ENCODE measurements at places on chromosomes 1 and 21.

GRCh38 chr21:45336535-45336810, 48.8 kb upstream of the POFUT2 start:
- DNase-seq = no peak

GRCh38 chr1:106700211-106700610, 356.3 kb upstream of the PRMT6 start:
- DNase-seq = peak; percentile 87

GRCh38 chr1:221855156-221855555, 113.3 kb upstream of the DUSP10 start:
- no peak for DNase-seq

GRCh38 chr1:182303778-182304177, 87.8 kb downstream of the GLUL start:
- DNase-seq = no peak

DNA sequence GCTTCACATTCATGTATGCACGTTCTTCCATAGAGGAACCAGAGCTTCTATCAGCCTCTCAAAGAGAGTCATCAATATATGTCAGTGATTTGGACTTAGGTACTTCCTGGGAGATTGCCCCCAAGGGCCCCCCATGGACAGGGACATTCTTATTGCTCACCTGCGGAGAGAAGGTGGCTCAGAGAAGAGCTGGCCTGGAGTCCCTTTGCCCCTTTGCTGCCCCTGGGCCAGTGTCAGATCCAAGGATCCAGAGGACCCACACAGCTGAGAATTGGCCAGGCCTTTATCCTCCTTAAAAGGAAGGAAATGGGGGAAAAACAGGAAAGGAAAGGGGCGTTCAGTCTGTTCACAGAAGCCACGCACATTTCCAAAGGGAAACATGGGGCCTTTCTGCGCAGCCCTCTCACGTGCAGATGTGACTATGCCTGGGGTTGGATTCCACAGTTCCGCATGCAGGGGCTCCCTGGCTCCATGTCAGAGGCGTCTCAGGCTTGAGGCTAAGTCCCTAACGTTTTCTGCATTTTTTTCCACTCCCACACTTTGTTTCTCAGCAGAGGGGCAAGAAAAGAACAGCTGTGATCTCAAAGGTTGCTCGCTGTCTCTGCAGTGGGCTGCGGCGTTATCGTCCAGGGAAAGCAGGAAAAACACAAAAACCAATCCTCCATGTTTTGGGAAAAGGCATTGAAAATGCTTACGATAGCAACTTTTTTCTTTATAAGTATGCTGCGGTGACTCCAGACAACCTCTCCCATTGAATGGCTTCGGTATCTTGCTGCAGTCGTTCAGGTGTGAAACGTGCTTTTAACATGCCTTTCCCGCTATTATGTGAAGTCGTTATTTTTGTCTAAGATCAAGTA, 5.9 kb downstream of the C1orf226 start:
- no peak for DNase-seq

GRCh38 chr1:117181630-117182041, 29.1 kb downstream of the VTCN1 start:
- no peak for DNase-seq

- peak; percentile 24 for DNase-seq
These were observed 38.2 kb downstream of the TNFSF4 start for GRCh38 chr1:173168941-173169340.

DNA sequence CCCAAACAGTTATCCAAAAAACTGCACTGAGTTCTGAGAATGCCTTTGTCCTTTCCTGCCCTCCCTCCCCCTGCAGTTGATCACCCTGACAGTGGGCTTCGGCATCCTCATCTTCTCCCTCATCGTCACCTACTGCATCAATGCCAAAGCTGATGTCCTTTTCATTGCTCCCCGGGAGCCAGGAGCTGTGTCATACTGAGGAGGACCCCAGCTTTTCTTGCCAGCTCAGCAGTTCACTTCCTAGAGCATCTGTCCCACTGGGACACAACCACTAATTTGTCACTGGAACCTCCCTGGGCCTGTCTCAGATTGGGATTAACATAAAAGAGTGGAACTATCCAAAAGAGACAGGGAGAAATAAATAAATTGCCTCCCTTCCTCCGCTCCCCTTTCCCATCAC, 8.8 kb upstream of the NHLH1 start:
- no peak for DNase-seq

- no peak for DNase-seq
These were observed 101.9 kb downstream of the RGS21 start for GRCh38 chr1:192418552-192419285.

GRCh38 chr1:20150326-20150705, 11.2 kb downstream of the PLA2G2F start:
- no peak for DNase-seq

- no peak for DNase-seq
These were observed 51.3 kb downstream of the SSBP3 start for GRCh38 chr1:54354899-54355298.

GRCh38 chr21:38401191-38401926, 96.9 kb downstream of the ERG start:
- no peak for DNase-seq

GRCh38 chr21:46025113-46025770, 43.7 kb downstream of the COL6A1 start:
- DNase-seq = no peak

- no peak for DNase-seq
These were observed 155.0 kb downstream of the PIGK start for GRCh38 chr1:77064246-77064645.

GRCh38 chr1:113057006-113057405, 16.0 kb upstream of the LRIG2 start:
- DNase-seq = no peak

- no peak for DNase-seq
These were observed 443.0 kb upstream of the RUNX1 start for GRCh38 chr21:35491920-35492678.

- DNase-seq = peak; percentile 75
These were observed 5.1 kb upstream of the VWA1 start for GRCh38 chr1:1430114-1430982.

DNA sequence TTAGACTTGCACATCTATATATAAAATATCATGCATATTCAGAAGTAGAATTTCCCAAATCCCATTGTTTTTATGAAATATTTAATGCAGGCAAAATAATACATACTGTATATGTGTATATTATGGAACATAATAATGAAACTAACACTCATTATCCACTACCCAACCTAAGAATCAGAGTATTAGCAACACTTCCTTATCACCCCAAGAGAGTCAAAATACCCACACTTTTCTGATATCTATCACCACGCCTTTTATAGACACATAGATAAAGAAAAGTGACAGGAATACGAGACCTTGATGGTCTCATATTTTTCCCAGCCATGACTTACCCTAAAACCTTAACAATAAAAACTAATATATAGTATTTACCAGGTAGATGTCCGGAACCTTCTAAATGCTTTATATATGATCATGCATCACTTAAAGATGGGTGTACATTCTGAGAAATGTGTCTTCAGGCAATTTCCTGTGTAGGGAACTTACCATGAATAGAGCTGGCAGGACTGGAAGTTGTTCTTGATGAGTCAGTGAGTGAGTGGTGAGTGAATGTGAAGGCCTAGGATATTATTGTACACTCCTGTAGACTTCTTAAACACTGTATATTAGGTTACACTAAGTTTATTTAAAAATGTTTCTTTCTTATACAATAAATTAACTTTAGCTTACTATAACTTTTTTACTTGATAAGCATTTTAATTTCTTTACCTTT, 45.5 kb downstream of the TNFSF4 start:
- peak; percentile 79 for DNase-seq

GRCh38 chr1:209895709-209896108, 42.3 kb upstream of the SYT14 start:
- DNase-seq = peak; percentile 14

GRCh38 chr21:36005879-36006400, 54.4 kb downstream of the SETD4 start:
- no peak for DNase-seq

- DNase-seq = peak; percentile 67
These were observed 33.5 kb downstream of the PDPN start for GRCh38 chr1:13617108-13617507.

DNA sequence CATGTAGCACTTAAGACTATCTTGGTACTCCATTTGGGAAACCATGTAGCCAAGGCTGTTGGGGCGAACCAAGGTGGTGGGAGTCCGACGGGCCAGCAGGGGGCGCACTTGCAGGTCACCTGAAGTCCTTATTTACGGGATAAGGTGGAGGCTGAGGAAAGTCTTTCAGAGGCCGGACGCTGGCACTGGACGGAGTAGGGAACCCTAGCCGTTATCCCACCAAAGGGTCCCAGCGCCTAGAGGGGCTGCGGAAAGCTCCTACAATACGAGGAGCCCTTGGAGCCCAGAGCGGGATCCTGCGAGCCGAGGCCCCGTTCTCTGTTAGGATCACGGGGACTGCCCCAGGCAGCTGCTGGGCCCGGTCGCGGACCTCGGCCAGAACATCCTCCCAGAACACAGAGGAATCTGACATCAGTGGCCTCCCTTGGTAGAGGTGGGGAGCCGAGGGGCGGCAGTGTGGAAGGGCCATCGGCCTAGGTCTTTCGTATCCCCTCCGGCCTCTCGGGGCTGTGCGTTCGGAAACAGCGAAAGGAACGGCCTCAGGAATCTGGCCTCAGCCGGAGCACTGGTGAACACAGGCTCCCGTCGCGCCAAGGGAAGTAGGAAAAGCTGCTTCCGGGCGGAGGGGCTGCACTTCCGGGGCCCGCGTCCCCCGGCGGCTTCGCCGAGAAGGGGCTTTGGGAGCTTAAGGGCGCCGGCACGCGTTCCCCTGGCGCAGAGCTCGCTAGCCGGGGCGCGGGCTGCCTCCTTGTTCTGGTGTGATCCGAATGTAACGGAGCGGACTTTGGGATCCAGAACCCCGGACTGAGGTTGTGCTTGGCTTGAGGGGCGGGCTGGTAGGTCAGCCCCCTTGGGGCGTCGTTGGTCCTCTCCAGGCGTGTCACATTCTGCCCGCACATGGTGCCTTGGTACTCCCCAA, 29.9 kb upstream of the RPTN start:
- DNase-seq = peak; percentile 62

DNA sequence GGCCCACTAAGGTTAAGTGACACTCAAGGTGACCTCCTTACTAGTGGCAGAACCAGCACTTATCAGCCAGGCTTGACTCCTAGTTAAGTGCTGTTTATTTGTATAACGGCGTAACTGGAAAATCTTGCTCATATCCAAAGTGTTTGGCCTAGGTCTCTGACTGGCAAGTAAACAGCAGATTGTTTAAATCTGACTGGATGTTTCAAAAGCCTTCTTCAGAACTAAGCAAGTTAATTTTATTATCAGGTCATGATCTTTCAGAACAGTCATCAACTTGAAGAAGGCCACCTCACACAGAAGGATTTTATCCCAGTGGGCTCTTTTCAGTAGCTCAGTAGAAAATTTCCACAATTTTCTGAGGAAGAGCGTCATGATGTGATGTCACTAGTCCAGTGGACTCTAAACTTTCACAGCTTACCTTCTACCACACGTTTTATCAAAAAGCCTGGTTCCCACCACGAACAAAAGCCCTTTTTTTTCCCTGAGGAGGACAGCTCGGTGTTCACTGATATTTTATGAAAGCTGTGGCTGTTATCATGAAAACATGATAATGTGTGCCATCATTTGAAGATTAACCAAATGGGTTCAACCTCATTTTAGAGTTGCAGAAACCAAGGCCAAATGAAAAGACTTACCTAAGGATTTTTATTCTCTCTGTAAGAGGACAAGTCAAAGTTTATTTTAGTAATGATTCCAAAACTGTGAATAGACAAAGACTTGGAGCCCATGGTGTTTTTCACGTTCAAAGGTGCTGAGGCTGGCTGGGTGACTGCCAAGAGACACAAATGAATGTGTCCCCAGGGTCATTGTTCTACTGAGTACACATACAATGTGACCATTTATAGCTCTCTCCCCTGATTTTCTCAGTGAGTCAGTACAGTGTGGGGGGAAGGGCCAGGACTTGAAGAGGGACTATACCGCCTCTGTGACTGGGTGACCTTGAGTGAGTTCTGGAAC, 9.1 kb downstream of the SGIP1 start:
- DNase-seq = peak; percentile 72

DNA sequence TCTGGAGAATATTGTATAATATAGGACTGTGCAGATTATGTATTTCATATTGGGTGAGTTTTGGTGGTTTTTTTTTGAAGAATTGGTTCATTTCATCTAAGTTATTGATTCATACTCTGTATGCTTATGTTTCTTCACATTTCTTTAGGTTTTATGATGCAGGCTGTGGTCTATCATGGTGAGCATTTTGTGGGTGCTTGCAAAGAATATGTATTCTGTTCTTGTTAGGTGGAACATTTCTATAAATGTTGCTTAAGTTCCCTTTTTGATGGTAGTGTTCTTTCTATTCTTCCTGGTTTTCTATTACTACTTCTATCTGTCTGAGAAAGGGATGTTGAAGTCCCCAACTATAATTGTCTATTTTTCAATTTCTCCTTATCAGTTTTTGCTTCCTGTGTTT, 42.6 kb downstream of the PKN2 start:
- DNase-seq = no peak

- DNase-seq = no peak
These were observed 14.1 kb downstream of the PDXK start for GRCh38 chr21:43733060-43733459.

- DNase-seq = peak; percentile 75
These were observed 147.5 kb upstream of the EDN2 start for GRCh38 chr1:41631971-41632370.

- DNase-seq = no peak
These were observed 90.4 kb upstream of the ZC3H11B start for GRCh38 chr1:219703368-219703639.

All from fibroblast of lung (primary cell).